HT1080 (cell line): ENCODE measurements at places on chromosomes 3 and 15. TPM values are rescaled to one million over a fixed set of nuclear protein-coding genes. Genes with fewer than 3 reads are reported as not detected.

DNA sequence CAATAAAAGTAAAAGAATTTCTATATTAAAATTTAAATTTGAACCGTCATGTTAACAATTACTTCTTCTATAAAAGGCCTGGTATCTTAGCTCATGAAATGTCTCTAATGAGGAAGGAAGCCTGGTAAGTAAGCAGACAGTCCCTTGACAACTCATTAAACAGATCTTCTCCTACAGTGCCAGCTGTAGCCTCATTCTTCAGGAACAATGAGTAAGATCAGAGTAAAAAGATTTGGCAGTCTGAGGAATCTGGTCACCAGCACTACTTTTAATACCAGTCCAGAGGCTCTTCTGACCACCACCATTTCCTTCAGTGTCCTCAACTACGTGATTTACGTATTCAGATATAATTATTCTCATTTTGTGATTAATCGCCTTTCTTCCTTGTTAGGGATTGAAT, 955.0 kb upstream of the ALCAM start:
- no peak for DNase-seq

DNA sequence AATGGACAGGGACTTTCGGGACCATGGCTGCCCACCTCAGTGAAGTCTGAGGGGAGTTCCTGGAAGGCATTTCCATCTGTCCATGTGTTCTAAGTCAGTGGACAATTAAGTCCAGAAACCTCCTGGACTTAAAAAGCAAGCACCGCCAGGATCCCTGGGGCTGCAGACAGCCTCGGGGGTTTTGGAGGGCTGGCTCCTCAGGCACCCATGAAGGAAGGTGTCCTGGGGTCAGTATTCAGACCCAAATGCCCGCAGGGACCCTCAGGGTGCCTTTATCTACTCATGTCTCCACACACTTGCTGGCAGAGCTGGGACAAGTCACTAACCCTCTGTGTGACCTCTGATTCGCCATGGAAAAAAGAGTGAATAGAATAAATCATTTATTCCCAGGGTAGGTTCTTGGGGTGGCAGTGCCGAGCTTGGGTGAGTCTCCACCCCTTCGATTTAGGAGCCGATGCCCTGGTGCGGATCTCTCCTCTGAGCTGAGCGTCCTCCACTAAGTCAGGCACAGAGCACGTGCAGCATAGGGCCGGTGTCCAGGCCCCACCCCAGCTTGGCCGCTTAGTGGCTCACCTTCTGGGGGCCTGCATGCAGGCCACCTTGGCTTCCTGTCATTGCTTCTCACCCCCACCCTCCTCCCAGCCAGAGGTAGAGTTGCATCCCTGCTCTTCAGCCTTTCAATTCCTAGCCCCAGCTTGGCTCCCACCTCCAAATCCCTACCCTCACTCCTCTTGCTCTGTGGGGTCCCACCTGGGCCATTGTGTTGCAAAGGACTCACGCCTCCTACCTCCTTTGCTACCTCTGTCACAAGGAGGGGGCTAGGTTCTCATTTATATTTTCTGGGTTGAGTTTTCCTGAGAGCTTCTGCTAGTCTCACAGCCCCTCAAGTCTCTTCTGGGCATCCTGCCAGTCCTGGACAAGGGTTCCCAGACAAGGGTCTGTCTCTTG, 19.9 kb downstream of the SLC6A6 start:
- DNase-seq, result no peak

DNA sequence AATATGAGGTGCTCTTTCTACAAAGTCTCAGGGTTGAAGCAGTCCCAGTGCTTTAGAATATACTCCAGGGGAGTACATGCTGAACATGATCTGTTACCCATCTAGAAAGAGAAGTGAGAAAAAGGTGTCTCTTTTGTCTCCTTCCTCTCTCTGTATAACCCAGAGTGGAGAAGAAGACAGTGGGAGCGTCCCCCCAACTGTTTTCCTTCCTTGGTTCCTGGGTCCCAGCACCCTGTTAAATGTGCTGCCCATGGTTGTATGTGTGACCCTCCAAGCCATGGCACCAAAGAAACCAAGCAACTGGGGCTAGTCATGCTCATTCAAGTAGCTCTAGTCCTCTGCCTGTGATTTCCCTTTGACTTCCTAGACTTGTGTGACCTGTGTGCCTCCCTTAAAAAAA, 683.7 kb downstream of the TBL1XR1 start:
- no peak for DNase-seq

DNA sequence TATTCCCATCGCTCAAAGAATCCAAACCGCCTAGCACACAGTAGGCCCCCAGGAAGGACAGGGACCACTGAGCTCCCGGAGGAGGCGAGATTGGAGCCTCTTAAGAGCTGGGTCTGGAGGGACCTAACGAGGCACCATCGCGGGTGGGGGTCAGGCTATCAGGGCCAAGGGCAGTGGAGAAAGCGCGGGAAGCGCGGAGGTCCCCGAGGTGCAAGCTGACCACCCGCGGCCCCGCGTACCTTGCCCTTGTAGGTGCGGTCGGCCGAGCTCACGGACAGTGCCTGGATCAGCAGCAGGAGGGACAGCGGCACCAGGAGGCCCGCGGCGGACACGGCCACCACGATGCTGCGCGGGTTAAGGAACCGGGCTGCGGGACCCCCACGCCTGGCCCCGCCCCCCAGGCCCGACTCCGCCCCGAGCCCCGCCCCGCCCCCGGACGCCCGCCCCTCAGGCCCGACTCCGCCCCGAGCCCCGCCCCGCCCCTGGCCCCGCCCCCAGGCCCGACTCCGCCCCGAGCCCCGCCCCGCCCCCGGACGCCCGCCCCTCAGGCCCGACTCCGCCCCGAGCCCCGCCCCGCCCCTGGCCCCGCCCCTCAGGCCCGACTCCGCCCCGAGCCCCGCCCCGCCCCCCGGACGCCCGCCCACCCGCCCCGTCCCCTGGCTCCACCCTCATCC, 3.9 kb downstream of the ZDHHC19 start:
- no peak for DNase-seq

DNA sequence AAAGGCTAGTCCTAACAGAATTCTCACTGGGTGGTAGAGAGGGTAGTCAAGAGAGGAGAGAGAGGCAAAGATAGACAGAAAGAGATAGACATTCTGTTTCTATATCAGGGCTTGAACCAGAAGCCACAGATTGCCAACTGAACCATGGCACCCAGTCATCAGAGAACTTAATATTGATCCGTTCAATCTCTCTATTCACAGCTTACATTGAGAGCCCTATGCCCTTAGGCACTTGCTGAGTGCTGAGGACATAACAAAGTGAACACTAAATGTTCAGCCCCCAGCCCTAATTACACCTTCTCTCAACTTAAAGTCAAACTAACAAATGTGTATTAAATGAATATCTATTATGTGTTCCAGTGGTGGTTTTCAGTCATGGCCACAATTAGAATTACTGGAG, 124.1 kb downstream of the FILIP1L start:
- no peak for DNase-seq

GRCh38 chr3:46154311-46154710, 53.8 kb downstream of the CCR1 start:
- no peak for DNase-seq

STRA6 gene
- 0.10 TPM in 1 of 2 replicates, not detected in the other for total RNA-seq

CTXND1 gene
- total RNA-seq, result 0.07 TPM in 1 of 2 replicates, not detected in the other

CAMK2N2 gene
- 3.6 and 10.5 TPM in 2 replicates for total RNA-seq

HDC gene
- total RNA-seq, result not detected in 2 replicates

EIF3J gene
- total RNA-seq, result 36.3 and 57.1 TPM in 2 replicates
